ENCODE measurements at places on chromosomes 12 and 14.

DNA sequence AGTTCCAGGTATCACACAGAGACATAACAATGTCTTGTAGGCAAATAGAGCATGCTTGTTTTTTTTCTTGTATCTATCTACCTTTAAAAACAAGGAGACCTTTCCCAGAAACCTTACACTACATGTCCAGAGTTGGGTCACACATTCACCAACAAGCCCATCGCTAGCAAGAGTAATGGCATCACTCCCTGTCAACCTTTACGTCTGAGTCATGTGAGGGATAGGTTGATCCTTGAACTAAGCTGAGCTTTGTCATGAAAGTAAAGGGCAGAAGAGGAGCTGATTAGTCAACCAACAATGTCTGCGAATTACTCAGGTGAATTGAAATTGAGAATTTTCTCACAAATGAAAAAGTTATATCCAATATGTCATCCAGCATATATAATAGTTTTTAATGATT lies 219.4 kb downstream of the CNTN1 start:
- DNase-seq = no peak

- DNase-seq = no peak
These were observed 341.2 kb downstream of the SNAPC1 start for GRCh38 chr14:62103464-62103863.

DNA sequence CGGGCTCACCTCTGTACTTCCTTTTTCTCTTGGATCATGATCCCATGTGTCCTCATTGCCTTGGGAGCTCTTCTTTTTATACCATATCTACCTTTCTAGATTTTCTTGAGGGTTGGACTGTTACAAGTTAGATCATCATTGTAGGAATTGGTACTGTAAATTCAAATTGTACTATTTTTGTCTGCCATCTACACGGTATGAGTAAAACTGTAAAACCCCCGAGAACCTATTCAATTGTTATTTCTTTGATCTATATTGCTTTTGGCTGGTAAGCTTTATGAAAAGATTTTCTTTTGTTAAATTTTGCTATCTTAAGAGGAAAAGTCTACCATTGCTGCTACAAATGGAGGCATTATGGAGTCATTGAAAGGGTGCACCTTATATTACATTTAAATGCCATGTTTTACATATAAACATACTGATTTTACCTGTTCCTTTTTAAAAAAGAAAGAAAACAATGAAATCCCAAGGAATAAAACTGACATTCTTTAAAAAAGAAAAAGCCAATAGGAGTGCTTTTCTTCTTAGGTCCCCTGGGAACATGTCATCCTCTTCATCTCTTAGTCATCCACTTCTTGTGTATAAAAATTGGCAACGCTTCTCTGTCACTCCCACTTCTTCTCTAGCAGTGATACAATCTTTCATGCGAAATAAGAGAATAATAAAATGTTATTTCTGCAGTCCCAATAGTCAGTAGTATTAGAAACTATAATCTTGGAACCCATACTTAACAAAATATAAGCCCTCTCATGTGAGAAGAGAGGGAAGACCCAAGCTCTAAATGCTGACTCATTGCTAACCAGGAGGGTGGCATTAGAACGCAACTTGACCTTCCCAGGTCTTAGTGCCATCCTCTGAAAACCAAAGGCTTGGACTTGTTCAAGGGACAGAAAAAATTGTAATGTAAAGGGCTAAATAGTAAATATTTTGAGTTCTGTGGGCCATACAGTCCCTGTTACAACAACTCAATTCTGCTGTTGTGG lies 20.4 kb downstream of the RGS6 start:
- DNase-seq = no peak

- no peak for DNase-seq
These were observed 66.8 kb upstream of the GPR68 start for GRCh38 chr14:91311284-91311662.
